ENCODE measurements at places on chromosomes 3 and 15.

GRCh38 chr3:49610666-49611280, 56.5 kb downstream of the BSN start:
- DNase-seq: no peak

- no peak for DNase-seq
Observed at GRCh38 chr3:42533161-42533897, 30.9 kb downstream of the VIPR1 start.

DNA sequence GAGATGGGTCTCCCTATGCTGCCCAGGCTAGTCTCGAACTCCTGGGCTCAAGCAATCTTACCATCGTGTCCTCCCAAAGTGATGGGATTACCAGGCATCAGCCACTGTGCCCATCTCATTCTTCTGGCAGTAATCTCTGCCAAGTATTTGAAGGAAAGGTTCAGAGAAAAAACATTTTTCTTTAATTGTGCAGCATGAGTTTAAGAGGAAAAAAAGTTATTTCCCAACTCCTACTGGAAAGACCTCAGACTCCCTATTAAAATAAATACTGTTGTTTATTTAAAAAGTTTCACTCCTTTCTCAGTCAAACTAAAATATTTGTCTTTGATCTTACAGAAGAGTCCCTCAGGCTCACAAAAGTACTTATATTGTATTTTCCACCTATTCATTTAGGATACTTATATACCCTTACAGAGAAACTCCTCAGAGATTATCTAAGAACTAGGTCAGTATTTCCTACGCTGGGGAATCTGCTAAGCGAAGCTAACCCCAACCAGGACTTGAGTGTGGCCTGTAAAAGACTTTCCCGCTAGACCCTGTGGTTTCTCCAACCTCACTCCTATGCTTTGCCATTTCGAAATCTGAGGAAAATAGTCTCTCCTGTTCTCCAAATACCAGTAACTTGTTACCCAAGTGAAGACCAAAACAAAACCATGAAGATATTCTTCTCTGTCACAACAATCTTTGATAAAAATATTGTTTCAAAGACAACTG, 28.7 kb downstream of the WWTR1 start:
- DNase-seq: no peak

DNA sequence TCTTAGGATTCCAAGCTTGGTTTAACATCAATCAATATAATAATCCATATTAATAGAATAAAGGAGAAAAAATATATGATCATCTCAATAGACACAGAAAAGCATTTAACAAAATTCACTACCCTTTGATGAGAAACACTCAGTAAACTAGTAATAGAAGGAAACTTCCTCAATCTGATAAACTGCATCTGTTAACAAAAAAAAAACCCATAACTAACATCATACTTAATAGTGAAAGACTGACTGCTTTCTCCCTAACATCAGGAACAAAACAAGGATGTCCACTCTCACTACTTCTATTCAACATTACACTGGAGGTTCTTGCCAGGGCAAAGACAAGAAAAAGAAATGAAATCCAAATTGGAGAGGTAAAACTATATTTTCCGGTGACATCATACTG, 30.5 kb downstream of the LRRK1 start:
- no peak for DNase-seq
